Stimulated activated CD8-positive, alpha-beta memory T cell treated with anti-CD3 and anti-CD28 coated beads, Interleukin-15, amount 100 ng/mL, for 4 hours (primary cell): ENCODE measurements at places on chromosomes 4 and X.

GRCh38 chrX:134737061-134737460 is 78.8 kb upstream of the PLAC1 start:
- no peak for DNase-seq

GRCh38 chrX:155263854-155264628 is at the start of gene RAB39B:
RAB39B (minus strand) TSS chrX:155264491; CDS start chrX:155264288, 203 bp downstream.
- DNase-seq: peak; percentile 58

GRCh38 chrX:151789179-151789800 is 54.7 kb downstream of the CNGA2 start:
- DNase-seq: no peak

- no peak for DNase-seq
Measured at GRCh38 chrX:65528293-65528692, 6.3 kb downstream of the LAS1L start.

GRCh38 chrX:2371026-2371711 is 129.6 kb downstream of the DHRSX start:
- DNase-seq: no peak
